ENCODE measurements at places on chromosomes 12 and 14. TPM values are rescaled to one million over a fixed set of nuclear protein-coding genes. Genes with fewer than 3 reads are reported as not detected.

The EFS gene
- 1.1 TPM for total RNA-seq

The RGS6 gene
- 0.15 TPM for total RNA-seq

The CMAS gene
- total RNA-seq = 126 TPM

The RPS6KL1 gene
- 14.0 TPM for total RNA-seq
